Amniotic epithelial cell (primary cell): ENCODE measurements at places on chromosomes 16 and 17.

GRCh38 chr17:68734187-68734900, 133.2 kb upstream of the FAM20A start:
- no peak for DNase-seq

- no peak for DNase-seq
Measured at GRCh38 chr17:6325741-6326140, 109.2 kb downstream of the AIPL1 start.

DNA sequence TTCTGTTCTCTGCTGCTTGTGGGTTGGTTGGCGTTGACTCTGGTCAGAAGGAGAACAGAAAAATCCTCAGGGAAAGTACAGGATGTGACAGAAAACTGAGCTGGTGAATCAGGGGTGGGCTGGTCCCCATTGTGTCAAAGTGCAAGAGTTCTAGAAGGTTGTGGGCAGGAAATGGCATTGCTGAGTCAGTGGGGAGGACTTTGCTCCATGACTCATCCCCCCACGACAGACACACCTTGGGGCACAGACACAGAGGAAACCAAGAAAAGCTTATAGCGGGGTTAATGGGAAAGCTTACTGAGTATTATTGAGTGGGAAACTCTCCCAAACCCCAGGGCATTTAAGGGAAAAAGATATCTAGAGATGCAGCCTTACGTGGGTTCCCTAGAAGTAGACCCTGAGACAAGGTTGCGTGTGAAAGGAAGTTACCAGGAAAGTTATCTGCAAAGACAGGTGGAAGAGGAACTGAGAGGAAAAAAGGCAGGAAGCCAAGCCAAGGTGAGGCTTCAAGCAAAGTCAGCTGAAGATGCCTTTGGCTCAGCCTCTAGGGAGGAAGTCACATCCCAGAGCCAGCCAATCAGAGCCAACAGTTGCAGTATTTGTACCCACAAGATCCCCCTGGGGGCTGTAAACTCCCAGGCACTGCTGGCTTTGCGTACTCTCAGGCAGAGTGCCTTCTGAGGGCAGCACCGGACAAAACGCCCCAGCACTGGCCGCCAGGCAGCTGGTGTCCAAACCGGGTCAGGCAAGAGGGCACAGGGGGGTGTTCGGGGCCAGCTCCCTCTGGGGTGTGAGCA, 86.4 kb downstream of the FOXL1 start:
- DNase-seq: peak; percentile 87

DNA sequence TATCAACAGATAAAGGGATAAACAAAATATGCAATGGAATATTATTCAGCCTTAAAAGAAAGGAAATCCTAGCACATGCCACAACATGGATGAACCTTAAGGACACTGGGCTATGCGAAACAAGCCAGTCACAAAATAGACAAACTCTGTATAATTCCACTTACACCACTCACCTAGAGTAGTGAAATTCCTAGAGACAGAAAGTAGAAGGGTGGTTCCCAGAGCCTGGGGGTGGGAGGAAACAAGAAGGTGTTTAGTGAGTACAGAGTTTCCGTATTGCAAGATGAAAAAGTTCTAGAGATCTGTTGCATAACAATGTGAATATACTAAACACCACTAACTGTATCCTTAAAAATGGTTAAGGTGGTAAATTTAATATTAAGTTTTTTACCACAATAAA, 10.0 kb downstream of the SPOP start:
- no peak for DNase-seq

DNA sequence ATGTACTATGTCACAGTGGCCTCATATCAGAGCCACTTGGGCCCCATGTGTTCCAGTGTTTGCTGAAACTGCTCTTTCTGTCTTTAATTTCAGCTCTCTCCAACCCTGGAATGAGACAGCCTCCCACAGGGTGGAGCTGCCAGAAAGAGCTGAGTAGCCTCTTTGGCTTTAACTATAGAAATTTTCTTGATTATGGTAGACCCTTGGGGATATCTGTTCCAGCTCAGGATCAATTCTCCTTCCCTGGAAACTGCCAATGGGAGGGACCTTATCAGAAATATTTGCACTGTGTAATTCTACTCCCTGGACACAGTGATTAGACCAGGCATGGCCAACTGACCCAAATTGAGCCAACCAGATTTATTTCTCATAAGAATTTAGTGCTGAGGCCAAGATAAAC, 39.0 kb upstream of the KDM8 start:
- no peak for DNase-seq

GRCh38 chr16:3152277-3152990, 17.6 kb downstream of the ZNF213 start:
- peak; percentile 80 for DNase-seq

GRCh38 chr16:58510776-58511628, 4.3 kb upstream of the SETD6 start:
- DNase-seq: no peak

DNA sequence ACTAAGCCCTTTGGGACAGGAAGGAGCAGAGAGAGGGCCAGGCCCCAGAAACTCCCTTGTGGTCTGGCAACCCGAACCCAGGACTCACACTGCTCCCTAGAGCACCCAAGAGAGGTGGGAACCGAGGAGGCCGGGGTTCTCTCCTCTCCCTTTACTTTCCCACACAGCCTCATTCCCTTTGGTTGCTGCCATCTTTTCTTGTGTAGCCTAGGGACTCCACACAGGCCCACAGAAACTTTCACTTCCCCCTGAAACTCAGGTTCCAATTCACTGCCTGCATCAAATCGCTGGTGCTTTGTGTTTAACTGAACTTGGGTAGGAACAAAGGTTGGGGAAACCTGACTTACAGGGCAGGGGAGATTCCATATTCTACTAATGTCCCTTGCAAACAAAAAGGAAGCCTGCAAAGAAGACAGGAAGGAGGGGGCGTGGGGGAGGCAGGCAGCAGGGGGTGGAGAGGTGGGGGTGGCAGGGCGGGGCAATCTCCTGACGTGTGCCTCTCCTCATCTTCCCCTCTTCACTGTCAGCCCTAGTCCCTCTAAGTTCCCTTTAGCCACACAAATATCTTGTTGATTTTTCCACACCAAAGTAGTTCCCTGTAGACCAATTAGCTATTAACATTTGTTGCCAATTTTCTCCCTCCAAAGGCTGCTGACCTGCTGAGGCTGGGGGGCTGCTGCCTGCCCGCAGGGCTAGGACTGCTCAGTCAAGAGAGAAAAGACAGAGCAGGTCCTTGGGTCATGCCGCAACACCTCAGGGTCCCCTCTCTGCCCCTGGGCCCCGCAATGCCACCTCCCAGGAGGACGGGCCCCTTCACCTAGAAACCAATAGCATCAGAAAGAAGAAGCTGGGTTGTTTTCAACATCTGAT, 8.0 kb downstream of the ST3GAL2 start:
- no peak for DNase-seq

DNA sequence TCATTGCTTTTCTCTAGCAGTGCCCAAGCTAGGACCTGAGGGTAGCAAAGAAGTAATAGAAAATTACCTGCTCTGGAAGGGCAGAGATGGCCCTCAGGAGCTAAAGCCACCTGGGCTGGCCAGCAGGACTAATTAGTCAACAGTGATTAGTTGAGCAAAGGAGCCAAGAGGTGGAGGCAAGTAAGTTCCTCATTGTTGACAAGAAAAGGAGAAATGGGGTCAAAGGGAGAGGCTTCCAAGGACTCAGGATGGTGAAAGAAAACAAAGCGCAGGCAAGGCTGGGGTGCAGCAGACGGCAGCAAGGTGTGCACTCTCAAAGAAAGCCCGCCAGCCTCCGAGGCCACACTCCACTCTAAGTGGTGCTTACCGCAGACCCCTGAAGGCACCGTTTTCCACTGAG, 44.6 kb downstream of the CMTM4 start:
- DNase-seq: no peak

- peak; percentile 65 for DNase-seq
Measured at GRCh38 chr16:56611281-56611833, 3.0 kb downstream of the MT2A start.

DNA sequence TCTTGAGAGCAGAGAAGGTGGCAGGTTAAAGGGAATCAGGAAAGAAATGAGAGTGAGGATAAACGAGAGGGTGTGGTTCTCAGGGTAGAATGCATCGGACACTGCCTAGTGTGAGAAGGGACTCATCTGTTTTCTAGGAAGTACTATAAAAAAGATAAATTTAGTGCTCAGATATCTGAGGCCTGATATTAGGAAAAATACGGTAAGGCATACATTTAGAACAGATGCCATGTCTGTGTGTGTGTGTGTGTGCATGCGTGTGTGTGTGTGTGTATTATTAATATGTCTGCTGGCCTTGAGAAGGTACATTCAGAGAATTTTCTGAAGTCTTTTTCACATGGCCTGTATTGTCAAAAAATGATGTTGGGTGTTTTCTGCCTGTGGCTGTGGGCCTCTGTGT, 414.8 kb downstream of the MAF start:
- DNase-seq: no peak

DNA sequence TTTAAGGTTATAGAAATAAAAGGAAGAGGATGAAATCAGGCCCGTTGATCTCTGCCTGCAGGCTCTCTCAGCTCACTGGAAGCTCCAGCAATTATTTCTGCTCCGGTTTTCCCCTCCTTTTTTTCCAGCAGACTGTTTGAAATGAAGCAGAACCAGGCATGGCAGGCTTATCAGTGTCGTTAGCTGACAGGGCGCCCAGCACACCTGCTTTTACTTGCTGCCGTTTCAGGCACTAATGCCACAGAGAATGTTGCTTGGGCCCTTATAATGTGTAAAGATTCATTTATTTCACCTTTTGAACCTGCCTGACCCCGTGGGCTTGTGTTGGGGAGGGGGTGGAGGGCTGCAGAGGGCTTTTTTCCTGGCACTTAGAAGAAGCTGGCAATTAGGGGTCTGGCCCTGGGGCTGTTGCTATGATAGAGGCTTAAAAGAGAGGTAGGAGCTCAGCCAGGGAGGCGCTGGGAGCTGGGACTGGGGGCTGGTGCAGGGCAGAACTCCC, 108.1 kb downstream of the IRX3 start:
- peak; percentile 34 for DNase-seq

GRCh38 chr16:70495425-70496182, 27.8 kb downstream of the COG4 start:
- DNase-seq: no peak

GRCh38 chr16:9820476-9821246, 361.6 kb downstream of the GRIN2A start:
- DNase-seq: no peak

- peak; percentile 31 for DNase-seq
Measured at GRCh38 chr16:68291227-68291626, 19.5 kb downstream of the SLC7A6OS start.

DNA sequence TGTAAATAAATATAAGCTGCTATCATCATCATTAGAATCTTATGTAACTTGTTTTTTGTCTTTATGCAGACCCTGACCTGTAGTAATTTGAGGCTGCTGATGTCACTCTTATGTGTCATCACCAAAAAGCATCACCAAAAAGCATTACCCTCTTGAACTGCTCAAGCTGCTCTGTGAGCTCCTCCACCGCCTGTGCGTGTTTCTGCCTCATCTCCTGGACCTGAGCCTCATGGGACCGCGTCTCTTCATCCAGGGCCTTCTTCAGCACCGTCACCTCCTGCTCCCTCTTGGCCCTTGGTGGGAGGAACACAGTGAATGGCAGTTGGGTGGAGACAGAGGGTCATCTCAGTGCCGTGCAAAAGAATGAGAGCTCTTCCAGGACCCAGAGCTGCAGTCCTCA, 82.4 kb downstream of the NDE1 start:
- no peak for DNase-seq

GRCh38 chr16:80627108-80627507, 86.3 kb downstream of the DYNLRB2 start:
- no peak for DNase-seq

- no peak for DNase-seq
Measured at GRCh38 chr17:10802496-10803284, 1.2 kb downstream of the TMEM238L start.

DNA sequence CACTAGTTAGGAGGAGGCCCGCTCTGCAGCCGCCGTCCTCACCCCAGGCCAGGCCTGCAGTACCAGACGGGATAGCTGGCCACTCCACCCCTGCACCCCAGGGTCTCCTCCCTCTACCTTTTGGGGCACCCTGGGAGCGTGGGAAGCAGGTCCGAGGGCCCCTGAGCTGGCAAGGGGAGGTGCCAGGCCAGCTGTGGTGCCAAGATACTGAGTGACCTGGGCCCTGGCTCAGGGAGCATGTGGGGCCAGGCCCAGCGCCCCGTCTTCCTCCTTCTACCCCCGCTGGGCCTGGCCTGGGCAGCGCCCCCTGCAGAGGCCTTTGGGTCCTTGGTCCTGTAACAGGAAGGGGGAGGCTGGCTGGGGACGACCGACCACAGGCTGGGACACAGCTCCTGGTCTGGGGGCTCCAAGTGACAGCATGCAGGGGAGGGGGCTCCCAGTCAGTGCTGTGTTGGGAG, 13.0 kb downstream of the PAM16 start:
- no peak for DNase-seq

- DNase-seq: no peak
Measured at GRCh38 chr17:79631640-79632431, 21.0 kb upstream of the RBFOX3 start.

DNA sequence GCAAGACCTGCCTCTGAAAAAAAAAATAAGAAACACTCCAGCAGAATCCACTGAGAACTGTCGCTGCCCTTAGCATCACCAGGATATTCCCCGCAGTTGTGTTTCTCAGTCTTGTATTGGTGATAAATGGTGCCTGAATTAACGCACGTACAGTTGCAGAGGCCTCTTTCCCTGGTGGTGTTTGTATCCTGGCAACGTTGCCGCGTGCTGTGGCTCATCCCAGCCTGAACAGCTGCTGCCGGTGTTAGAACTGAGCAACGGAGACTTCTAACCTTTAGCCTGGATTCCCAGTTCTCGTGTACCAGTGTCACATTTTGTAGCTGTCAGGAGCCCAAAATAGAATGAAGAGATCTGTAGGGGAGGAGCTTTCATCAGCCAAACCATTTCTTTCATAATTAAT, 4.8 kb downstream of the MLYCD start:
- DNase-seq: peak; percentile 74

- peak; percentile 29 for DNase-seq
Measured at GRCh38 chr17:71849783-71850768, 270.7 kb upstream of the SOX9 start.

- DNase-seq: no peak
Measured at GRCh38 chr17:36597226-36597625, 4.2 kb upstream of the MRM1 start.

GRCh38 chr17:79917902-79918484, 78.8 kb upstream of the CBX4 start:
- no peak for DNase-seq

DNA sequence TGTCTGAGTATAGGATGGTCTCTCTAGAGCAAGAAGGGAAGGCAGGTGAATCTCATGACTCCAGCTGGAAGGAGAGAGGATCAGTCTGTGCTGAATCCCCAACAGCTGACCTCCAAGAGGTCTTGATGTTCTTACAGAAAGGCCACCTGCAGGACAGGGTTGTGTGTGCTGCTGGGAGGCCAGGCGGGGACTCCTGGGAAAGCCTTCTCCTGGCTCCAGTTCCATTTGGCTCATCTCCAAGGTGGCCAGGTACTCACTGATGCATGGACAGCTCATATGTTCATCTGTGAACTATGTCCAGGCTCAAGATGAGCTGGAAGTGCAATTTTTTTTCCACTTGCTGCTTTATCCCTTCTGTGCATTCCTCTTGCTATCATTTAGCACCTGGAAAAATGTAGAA, 730.2 kb upstream of the RBFOX1 start:
- no peak for DNase-seq

GRCh38 chr17:43570518-43570928, 24.4 kb upstream of the ETV4 start:
- DNase-seq: peak; percentile 95
